ENCODE measurements at places on chromosomes 12 and 14.

DNA sequence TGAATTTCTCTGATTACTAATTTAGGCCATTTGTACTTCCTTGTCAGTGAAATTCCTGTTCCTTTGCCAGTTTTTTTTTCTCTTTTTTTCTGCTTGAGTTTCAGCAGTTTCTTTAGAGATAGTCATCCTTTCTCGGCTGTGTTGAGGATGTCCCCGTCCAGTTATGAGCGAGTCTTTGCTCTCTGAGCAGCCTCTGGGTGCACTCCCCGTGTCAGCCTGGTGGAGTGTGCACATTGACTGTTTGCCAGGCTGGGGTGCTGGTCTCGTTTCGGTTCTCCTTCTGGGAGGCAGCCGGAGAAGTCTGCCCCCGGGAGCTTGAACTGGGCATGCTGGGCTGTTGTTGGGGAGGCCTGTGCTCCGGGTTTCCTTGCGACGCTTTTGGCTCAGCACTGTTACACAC, 3.0 kb downstream of the PACS2 start:
- DNase-seq, result no peak

GRCh38 chr12:64203036-64203435, 19.1 kb downstream of the KICS2 start:
- DNase-seq, result no peak

GRCh38 chr12:119024356-119024755, 43.0 kb downstream of the SRRM4 start:
- no peak for DNase-seq

DNA sequence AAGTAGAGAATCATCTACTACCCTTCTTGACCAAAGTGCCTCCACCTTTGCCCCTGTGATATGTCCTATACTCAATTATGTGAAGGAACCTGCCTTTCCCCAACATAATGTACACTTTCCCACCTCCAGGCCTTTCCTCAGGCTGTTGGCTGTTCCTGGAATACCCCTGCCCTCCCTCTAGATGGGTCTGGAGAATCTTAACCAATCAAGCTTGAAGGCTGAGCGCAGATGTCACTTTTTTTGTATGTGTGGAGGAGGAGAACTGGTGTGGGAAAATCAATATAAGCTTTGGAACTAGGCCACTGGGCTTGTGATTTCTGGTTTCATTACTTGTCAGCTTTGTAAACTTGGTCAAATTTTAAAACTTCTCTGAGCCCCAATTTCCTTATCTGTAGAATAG, 4.7 kb downstream of the BMAL2 start:
- no peak for DNase-seq

GRCh38 chr12:113271853-113272561, 50.7 kb downstream of the TPCN1 start:
- DNase-seq, result no peak

DNA sequence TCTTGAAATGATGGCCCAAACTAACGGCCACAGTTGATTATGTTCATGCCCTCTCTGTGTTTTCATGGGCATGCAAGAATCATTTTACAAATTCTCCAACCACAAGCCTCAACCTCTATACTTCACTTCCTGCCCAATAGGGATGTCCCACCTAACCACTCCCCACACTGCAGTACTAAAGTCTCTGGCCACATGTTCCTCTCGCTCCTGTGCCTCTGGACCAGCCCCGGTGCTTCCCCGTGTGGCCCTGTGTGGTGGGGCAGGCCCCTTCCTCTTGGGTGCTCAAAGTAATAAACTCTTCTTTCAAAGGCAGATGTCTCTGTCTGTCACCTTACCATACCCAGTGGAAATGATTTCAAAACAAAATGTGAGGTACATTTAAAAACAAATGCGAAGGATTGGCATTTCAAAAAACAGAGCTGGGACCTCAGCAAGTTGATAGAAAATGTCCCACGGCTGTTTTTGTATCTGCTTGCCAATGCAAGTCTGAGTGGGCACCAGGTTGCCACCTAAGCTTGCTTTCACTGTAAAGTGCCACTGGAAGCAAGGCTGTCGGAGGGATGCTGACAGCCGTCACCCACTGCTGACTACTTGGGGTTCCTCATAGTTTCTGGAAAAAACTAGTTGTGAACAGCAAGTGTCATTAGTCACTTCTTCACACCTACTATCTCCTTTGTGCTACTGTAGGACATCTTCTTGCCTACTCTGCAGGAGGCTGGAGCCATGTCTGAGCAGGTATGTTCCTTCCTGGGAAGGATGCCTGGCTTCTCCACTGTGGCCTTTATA, 8.2 kb upstream of the SERPINA11 start:
- DNase-seq, result no peak

- DNase-seq, result no peak
Measured at GRCh38 chr12:115132905-115133304, 448.9 kb upstream of the TBX3 start.

DNA sequence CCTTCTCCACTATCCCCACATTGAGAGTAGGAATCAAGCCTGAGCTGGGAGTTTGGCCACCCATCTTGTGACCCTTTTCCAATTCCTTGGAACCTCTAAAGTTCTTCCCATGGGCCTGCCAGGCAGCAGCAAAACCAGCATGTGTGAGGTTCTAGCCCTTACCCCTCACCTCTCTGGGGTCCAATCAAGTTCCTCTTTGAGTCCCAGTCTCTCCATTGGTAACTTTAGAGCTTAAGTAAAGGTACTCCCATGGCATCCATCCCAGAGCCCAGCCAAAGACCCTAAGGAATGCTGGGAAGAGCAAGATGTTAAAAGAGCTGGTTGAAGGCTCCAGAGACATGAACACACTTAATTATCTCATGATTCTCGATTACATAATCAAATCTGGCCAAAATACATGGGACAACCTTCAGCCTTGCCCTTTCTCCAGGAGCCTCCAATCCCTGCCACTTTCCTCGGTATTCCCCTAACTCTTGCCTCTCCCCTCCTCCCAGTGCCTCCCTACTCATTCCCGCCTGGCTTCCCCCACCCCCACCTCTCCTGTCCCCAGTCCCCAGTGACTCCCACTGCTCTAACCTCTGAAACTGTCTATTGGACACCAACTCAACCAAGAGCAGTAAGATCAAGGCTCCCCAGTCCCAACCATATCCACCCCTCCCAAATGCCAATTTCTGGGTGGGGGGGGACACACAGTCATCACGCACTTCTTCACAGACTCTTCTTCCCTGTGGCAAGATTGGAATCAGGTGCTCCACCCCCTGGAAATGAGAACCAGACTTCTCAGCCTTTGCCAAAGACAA, 4.8 kb upstream of the TNS2 start:
- DNase-seq, result no peak

- no peak for DNase-seq
Measured at GRCh38 chr14:104638190-104638589, 33.6 kb upstream of the TMEM179 start.

DNA sequence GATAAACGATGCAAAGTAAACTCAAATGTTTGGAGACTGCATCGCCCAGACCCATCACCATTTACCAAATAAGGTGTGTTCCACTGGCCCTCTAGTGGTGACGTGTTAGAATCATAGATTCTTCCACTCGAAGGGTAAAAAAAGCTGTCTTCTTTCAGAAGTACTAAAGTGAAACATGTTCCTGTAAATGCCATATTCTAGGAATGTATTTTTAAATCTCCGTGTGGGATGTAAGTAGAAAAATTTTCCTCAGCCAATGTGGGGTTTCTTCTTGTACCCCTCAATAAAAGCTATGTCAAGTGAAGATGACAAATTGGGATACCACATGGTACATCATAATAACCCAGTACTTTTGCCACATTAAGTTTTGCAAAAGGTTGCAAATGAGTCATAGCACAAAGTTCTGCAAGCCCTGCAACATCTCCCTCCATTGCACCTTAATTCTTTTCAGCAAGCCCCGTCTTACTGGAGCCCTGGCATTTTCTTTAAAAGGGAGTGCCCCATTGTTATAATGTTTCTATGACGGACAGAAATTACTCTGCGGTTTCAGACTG, 100.8 kb downstream of the CCER1 start:
- no peak for DNase-seq

GRCh38 chr12:86367137-86367536, 110.9 kb upstream of the MGAT4C start:
- DNase-seq, result no peak

- DNase-seq, result no peak
Measured at GRCh38 chr14:57749267-57749666, 116.6 kb downstream of the SLC35F4 start.

GRCh38 chr14:90555126-90556011, 158.5 kb downstream of the CALM1 start:
- DNase-seq, result no peak

DNA sequence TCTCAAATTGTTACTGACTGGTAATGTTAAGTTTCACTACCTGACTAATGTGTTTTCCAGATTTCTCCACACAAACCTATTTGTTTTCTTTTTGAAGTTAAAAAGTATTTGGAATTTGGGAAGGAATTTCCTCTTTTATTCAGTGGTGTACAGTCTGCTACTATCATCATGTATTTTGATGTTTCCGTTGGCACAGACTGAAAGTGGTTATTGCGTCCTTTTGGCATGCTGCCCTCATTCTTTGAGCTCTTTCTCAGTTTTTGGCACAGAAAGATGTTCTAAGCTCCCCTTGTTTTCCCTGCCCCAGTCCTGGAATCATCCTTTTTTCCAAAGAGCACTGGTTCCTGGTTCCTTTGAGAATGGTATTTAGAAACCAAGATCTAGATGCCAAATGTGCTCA, 31.4 kb upstream of the RTRAF start:
- DNase-seq, result no peak

DNA sequence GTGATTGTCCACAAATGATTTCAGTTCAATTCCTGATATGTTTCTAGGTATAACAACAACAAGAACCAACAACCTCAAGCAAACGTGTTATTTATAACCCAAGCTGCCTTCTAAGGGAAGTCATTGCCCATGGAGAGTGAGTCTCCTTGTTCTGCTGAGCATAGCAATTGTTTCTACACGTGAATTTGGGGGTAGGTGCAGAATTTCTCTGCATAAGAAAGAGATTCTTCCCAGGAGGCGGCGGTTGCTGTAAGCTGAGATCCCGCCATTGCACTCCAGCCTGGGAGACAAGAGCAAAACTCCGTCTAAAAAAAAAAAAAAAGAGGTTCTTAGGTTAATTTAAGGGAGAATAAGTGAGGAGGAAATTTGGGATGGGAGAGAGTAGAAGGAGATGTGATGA, 226.5 kb upstream of the PELI2 start:
- DNase-seq, result no peak

GRCh38 chr12:28987538-28988324, 161.3 kb upstream of the FAR2 start:
- no peak for DNase-seq

- DNase-seq, result no peak
Measured at GRCh38 chr12:70692681-70693288, 55.6 kb upstream of the PTPRB start.

GRCh38 chr14:49314737-49315136, 271.4 kb downstream of the RPS29 start:
- DNase-seq, result no peak

- DNase-seq, result no peak
Measured at GRCh38 chr12:8913702-8914032, 642 bp upstream of the PHC1 start.

DNA sequence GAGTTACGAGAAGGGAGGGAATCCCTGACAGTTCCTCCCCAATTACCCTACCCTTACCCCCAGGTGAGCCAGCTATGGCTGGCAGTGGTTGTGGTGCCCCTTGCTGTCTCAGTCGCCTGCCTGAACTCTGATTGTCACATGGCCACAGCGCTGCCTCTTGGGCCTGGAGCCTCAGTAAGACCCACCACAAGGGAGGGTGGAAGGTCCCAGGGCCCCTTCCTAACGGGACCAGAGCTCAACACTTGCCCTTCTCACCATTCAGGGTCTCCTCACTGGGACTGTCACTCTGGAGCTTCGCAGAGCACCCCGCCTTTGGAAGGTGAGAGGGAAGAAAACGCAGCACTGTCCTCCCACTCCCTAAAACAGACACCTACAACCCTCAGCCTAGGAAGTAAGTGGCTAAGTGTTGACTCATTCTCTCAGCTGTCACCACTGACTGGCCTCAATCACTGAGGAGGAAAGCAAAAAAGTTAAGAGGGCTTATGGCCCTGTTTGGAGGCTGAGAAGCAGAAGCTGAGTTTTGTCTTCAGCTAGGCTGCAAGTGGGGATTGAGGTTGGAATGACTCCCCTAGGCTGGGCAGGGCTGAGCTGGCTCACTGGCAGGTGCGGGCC, 1.0 kb downstream of the TMEM253 start:
- no peak for DNase-seq

DNA sequence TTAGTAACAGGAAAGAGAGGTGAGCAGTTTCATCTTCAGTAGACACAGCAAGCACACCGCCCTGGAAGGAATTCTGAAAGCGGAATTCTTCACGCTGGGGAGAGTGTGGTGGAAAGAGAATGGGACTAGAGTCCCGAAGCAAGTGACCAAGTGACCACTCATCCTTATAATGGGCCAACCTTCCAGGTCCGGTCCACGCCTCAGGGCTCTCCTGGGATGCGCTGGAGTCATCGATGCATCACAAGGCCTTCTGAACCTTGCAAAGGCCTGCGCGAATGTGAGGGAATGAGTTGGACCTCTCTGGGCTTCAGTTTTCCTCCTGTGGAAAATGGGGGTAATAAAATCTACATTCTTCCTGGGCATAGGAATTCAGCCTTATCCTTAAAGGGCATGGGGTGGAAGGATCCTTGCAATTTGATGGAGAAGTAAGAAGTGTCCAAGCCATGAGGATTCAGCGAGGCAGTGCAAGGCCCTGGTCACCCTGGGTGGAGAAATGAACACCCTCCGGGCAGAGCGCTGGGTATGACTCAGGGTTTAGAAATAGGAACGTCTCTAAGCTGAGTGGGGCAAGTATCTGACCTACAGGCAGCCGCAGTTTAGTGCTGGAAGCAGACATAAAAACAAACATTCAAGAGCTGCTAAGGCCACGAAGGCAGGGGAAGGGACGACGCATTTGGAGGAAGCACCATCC, 97.7 kb downstream of the SETD3 start:
- DNase-seq, result no peak

DNA sequence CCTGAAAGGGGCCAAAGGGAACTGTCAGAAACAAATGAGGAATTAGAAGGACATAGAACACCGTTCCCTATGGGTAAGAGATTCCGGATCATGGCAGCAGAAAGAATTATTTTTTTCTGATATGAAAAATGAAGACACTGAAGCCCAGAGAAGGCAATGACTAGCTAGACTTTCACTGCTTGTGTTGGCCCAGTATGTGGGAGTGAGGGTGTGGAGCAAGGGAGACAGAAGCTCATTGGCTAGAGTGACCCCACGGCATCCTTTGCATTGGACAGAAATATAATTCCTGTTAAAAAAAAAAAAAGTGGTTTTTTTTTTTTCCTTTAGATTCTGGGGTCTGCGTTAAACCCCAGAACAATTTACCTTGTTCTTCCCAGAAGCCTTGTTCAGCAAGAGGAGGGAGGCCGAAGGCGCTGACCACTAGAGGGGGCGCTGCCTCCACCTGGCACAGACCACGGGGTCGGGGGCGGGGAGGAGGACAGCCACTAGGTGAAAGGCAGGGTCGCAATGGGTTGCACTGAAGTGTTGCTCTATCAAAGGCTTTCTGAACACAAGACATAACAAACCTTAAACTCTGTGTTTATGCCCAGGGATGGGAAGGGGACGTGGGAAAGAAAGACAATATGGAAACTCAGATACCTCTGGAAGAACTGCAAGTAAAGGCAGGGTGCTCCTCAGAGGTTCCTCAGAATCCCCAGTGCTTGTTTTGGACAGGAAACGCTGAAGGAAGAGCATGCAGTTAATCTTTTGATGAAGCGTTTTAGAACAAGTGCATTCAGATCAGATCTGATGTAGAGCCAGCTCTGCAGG, 156.8 kb downstream of the KCNA5 start:
- DNase-seq, result no peak

- no peak for DNase-seq
Measured at GRCh38 chr14:65770681-65771080, 358.2 kb downstream of the FUT8 start.

GRCh38 chr12:100027671-100028070, 42.9 kb upstream of the ANKS1B start:
- no peak for DNase-seq

GRCh38 chr14:71444030-71444822, 488.0 kb upstream of the RGS6 start:
- DNase-seq, result no peak

Data from T-cell (primary cell).